ENCODE measurements at places on chromosomes 5 and 9.

DNA sequence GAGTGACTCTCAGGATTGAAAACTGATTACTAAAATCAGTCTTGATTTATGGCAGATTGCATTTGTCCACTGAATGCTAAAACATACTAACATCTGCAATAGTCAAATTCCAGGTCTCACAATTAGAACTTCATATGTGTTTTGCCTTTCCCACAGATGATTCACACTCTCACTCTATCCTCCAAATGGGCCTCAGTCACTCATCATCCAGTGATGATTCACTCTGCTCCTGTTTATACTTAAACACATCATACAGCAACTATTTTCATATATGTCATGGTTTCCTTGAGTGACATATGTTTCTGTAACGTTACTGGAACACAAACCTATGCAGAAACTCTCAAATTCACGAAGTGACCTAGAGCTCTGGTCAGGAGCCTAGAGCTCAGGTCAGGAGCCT lies 512.9 kb downstream of the HINT1 start:
- DNase-seq = peak; percentile 40

GRCh38 chr5:176550275-176550831 lies 1.2 kb downstream of the CDHR2 start:
- DNase-seq = no peak

DNA sequence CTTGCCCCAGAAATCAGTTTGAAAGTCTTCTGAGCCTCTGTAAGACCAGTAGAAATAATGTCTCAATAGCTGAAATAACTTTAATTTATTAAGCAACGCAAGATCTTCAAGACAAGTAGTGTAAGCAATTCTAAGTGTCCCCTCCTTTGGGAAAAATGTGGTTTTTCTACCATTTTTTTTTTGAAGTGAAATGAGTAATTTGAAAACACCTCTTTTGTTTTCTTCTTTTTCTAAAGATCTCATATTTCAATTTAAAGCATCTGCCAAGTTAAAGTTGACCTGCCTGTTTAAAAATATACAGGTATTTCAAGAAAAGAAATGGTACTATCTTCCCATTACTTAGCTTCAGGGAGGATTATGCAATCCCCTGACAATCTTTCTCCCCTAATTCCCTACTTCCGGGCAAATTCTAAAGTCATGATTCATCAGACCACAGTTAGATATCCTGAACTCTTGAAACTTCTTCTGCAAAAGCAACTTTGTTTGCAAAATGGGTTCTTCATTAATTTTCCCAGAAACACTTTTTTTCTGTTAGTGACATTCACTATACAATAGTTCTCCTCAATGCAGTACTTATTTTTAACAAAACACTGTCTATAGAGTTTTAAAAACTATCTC lies 7.8 kb upstream of the ANXA1 start:
- peak; percentile 78 for DNase-seq

DNA sequence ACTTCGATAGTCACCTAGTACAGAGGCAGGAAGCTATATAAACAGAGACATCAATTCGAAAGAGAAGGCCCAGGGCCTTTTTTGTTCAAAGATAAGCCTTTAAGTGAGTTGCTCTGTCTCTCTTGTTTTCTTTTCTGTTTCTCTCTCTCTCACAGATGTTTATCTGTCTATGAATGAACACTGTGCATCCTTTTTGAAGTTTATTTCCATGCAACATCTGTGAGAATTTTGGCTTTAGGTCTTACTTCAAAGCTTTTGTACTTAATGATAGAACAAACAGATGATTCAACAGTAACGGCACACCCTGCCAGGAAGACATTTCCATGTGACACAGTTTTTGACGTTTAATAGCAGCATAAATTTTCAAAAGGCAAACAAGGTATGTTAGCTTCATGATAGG lies 1413.1 kb upstream of the CDH6 start:
- no peak for DNase-seq

- no peak for DNase-seq
These were observed 1.4 kb downstream of the TMEFF1 start for GRCh38 chr9:100474082-100474923.

- no peak for DNase-seq
These were observed 343.8 kb downstream of the CAAP1 start for GRCh38 chr9:26548781-26549290.

- DNase-seq = no peak
These were observed 3.5 kb downstream of the DMRT3 start for GRCh38 chr9:979983-980382.

DNA sequence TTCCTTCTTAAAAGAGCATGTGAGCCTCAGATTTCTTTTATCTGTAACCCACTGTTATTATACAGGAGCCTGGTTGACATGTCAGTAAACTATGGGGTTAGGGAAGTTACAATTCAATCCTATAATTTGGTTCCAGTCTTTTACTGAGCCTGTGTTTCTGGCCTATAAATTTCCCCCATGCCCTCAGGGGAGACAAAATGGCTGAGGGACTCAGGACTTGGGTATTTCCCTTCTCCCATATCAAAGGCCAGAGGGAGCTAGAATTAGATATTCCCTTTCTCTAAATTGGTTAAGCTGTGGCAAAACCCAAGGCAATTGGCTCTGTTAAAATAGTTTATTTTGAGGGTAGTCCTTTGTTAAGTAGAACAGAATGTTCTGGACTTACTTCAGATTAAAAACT lies 823.2 kb downstream of the TLE1 start:
- DNase-seq = no peak

DNA sequence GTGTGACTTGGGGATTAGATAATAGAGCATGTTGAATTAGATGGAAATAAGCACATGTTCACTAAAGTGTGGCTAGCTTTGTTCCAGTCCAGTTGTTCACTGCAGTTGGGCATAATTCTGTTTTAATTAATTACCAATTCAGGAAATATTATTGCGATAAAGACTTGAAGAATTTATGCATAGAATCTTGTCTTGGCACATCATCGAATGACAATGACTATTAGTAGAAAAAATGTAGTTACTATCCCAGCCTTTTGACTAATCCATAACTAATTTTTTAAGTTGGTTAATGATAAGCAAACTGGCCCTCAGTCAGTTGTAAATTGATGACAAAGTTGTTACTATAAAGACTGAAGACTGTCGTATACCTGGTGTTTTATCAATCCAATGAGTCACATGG lies 10.5 kb downstream of the LNPEP start:
- DNase-seq = peak; percentile 47

DNA sequence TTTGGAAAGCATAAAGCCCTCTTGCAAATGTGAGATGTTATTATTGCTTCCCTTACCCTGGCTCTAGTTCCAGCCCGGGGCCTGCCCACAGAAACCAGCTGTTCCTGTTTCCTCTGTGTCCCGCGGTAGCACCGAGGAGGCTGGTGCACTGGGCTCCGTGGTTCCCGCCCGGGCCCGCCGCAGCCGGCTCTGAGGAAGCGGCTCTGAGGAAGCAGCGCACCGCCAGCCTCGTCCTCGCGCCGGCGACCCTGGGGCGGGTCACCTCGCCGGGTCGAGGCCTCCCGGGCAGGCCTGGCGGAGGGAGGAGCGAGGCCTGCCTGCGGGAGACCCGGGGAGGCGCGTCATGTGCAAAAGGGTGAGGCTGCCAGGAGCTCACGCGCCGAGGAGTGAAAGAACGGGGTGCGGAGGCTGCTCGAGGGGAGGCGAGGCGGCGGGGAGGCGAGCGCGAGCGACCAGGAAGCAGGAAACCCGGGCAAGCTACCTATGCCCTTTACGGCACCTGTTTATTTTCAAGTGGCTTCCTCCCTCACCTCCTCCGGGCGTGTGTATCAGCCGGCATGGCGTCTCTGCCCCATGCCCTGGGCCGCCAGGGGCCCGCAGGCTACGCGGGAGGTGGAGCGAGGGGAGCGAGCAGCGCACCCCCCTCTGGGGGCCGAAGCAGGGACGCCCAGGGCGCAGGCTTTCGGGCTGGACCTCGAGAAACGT lies 61.3 kb upstream of the MEGF10 start:
- no peak for DNase-seq

- DNase-seq = no peak
These were observed 581.8 kb downstream of the TAF11L14 start for GRCh38 chr5:18216016-18216415.

GRCh38 chr9:120538339-120538738 lies 41.6 kb downstream of the CDK5RAP2 start:
- no peak for DNase-seq

DNA sequence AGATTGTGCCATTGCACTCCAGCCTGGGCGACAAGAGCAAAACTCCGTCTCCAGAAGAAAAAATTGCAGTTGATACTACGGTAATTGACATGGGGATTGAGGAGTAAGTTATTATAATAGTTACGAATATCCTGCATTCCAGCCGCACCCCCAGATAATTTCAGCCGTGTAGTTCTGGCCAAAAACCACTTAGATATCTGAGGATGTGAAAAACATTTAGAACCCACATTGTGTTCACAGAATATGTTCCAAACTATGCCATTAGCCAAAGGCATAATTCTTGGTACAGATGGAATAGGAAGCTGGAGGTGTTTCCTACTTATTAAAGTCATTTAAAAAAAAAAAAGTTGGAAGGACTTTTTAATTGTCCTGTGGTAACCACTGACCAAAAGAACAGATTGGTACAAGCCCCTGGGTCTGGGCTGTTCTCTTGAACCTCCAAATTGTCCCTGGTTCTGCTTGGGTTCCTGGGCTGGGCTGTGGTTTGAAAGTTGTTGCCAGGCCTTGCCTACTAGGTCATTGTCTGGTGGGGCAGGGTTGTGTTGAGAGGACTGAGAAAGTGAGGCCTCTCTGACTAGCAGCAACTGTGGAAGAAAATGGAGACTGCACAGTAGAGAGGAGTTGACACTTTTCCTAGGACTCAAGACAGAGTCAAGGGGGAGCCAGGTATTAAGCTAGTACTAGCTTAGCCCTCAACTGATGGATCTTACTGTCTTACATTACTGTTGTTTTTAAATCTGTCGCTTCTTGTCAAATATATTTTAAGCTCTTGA lies 198.8 kb downstream of the NR3C1 start:
- no peak for DNase-seq

DNA sequence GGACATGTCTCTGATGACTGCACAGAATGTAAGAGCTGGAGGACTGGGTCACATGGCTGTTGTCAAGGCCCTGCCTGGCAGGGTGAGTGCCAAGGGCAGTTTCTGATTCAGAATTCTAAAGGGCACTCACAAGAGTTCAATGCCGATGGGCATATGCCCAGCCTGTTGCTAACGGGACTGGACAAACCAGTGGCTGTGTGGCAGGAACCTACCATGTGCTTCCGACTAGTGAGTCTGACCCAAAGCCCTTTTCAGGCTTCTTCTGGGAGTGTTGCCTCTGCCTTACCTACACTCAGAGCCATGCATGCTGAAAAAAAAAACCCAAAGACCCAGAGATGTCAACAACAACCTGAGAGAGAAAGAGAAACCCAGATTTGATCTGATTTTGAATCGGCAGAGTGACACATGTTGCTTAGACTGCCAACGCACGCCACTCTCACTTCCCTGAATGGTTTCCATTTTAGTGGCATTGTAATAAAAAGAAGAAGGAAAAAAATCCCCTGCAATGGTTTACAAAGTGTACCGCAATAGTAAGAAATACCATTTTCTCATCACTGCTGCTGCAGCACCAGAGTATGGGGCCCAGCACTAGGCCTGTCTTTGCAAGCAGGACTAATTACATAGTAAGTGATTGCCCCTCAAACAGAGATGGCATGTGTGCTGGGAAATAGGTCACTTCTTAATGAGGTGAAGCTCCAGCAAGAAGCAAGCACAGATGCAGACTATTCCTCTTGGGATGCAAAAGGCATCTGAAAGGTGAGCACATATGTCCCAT lies 194.3 kb downstream of the PALM2AKAP2 start:
- no peak for DNase-seq

DNA sequence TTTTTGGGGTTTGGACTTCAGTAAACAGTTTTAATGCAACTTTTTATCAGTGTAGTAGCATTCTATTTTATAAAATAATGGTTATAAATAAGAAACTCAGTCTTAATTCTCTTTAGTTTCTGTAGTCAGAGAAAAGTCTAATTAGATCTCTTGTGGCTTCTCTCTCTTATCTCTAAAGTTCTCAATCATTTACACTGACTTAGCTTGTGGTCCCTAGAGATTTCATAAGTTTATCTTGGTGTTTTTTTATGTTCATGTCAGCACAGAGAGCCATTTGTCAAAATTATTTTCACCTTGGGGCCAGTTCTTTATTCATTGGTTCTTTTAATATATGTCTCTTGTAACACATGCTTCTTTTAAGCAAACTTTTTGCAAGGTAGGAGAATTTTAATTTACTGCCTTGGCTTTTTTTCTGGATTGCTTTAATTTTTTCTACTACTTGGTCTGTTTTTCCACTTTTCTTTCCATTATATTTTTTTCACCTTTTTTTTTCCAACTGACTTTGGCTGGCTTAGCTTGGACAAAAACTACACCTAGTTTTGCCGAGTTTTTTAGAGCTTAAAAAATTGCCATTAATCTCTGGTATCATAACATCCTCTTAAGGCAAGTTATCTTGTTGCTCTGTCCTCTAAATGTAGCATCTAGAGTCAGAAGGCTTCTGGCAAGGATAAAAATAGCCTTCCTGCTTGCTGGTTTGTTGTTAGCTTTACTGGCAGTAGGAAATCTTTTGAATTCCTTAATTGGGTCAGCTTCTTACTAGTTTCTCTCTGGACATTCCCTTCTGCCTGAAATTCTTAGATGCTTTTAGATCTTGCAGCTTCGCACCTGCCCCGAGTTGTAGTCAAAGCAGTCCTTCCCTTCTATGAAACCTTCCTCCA lies 35.3 kb downstream of the CPEB4 start:
- DNase-seq = no peak

DNA sequence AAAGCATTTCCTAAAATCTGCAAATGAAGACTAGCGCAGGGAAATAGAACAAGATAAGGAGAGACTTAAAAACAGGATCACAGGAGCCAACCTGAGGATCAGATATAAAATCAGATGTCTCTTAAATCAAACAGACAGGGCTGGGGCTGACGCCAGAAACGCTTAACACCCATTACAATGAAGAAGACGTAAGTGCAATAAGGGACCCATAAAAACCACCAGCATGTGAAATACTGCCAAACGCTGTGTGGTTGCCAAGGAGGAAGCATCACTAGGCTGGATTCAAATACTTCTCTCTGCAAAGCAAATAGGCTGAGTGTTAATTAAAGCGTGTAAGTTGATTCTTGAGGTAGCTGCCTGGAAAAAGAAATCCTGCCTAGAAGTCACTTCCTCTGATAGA lies 74.4 kb upstream of the ATP10B start:
- DNase-seq = no peak

- DNase-seq = no peak
These were observed 109.4 kb downstream of the PSD2 start for GRCh38 chr5:139904816-139905661.

DNA sequence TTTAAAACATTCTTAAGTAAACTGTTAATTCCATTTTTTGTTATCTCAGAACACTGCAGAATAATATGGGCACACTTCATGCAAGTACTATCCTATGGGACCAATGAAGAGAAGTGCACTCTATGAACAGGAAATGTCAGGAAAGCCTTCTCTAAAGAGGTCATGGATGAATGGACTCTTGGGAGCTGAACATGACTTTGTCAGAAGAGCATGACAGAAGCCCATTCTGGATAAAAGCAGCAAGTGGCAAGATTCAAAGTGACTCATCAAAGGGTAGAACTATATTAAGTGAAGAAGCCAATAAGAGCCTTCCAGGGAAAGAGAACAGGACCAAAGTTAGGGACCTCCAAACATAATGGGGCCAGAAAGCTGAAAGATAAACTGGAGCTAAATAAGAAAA lies 94.0 kb downstream of the RAPGEF6 start:
- DNase-seq = peak; percentile 75

- DNase-seq = no peak
These were observed 34.1 kb downstream of the FABP6 start for GRCh38 chr5:160263326-160263855.

Measured in RCC 7860 (cell line).